Tongue (tissue), 3 donors: ENCODE measurements at places on chromosomes 7 and 10. TPM values are rescaled to one million over a fixed set of nuclear protein-coding genes. Genes with fewer than 3 reads are reported as not detected.

DNA sequence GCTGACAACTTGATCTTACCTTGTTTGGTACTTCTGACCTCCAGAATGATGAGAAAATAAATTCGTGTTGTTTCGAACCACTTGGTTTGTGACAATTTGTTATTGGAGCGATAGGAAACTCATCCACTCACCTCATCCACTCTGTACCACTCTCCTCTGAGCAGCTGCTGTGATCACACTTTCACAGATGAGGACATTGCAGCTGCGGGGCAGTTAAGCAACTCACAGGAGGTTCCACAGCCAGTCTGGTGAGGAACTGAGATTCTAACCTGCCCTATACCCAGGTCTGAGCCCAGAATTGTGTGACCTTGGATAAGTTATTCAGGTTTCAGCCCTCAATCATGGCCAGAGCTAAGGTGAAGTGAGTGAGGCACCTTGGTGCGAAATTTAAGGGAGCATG lies 35.2 kb downstream of the BTBD16 start:
- no peak for DNase-seq

GRCh38 chr7:136919820-136920219 lies 51.4 kb downstream of the CHRM2 start:
- DNase-seq, result no peak

DNA sequence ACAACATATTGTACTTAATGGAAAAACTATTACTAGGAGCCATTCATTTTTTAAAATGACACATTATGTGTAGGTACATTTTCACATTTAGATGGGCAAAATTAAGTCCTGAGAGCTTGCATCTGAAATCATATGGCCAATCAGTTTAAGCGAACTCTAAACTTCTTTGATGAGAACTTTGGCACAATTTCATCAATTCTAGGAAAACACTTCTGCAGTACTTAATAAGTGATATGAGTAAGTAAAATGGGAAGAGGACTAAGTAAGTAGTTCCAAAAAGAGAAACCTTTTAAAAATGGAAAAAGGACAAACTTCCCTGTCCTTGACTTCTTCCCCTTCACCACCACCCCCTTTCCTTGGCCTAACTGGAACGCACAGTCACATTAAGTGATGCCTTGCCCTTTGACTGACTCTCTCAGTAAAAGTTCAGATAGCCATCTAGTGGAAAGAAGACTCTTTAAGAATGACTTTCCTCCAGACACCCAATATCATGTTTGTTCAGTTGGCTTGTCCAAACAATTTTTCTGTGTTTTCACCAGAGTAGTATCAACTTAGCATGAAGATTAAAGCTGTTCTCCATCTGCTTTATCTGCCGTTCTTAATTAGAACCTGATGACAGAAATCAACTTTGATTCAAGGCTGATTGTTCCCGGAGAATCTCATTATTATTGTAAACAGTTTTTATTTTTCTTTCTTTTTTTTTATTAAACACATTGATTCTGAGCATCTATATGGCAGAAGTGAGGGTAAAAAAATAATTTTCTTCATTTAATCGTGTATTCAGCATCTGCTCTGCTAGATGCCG lies 45.1 kb downstream of the CNNM2 start:
- DNase-seq, result no peak

- peak; percentile 99 for DNase-seq
Measured at GRCh38 chr7:100429637-100430492, at the start of gene MEPCE. Gene MEPCE, plus strand, starts transcription at chr7:100429831. Its CDS starts 188 bp downstream, at chr7:100430019.

DNA sequence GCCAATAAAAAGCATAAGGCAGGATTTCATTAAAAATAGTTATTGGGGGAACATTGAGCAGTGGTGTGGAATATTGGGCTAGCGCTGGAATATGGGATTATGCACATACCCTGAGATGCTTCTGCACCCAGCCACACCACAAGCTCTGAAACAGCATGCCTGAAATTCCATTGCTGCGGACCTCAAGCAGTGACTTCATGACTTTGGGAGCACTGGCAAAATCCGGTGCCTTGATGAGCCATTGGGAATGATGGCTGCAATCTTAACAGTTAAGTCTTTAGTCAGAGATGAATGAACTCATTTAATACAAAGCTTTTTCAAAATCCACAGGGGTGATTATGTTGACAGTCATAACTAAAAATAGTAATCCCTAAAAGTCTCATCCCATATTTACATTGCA lies 274.7 kb upstream of the MTPN start:
- no peak for DNase-seq

- no peak for DNase-seq
Measured at GRCh38 chr10:112896273-112896672, 53.8 kb upstream of the TCF7L2 start.

TFEC gene
- 1.5 TPM for total RNA-seq

TSPAN15 gene
- 64.6 TPM for total RNA-seq

DNA sequence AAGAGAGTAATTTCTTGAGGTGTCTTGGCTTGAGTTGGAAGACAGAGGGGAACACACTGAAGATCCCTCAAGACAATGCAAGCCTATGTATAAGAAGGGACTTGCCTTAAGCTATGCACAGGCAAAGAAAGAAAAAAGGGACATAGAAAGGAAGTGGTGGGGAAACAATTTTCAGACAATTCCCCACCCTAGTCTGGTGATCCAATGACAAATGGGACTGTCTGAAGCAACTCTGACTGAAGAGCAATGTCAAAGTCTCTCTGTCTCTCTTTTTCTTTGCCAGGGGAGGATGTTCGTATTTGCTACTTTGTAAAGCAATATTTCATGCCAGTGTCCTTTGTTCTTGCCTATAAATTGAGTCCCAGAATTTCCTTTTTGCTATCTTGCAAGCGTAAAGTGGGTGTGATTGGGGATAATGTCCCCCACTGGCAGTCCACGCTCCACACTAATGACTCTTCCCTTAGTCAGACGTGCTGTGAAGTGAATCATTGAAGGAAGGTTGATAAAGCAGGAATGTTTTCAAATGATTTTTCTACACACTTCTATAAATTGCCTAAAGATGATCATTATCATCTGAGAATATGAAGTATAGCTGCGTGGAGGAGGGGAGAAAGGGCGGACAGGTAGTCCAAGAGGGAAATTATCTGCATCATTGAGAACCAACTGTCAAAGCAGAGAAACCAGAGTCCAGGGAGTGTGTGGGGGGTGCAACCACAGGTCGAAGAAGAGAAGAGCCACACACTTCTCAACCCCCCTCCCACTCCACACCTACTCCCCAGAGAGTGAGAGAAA lies 243.8 kb upstream of the ETV1 start:
- no peak for DNase-seq

DNA sequence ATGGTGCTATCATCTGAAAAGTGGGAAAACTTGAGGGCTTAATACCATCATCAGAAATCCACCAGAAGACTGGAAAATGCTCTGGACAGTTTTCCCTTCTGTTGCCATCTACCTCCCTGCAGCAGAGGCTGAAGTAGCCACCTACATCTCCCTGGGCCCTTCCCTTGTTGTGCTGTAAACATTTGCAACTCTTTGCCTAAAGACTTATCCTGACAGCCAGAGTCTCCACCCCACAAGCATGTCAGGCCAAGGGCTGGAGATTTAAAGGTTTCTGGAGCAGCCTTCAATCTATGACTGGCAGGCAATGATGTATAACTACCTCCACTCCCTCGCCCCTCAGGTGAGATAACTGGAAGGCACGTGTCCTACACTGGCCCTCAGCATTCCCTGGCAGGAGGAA lies 29.7 kb upstream of the INMT start:
- no peak for DNase-seq

- DNase-seq, result no peak
Measured at GRCh38 chr7:30751696-30752273, at the start of gene INMT. Gene INMT, plus strand, starts transcription at chr7:30752135. Its CDS starts 16 bp downstream, at chr7:30752151.

CALHM1 gene
- total RNA-seq, result 0.10 TPM

DNA sequence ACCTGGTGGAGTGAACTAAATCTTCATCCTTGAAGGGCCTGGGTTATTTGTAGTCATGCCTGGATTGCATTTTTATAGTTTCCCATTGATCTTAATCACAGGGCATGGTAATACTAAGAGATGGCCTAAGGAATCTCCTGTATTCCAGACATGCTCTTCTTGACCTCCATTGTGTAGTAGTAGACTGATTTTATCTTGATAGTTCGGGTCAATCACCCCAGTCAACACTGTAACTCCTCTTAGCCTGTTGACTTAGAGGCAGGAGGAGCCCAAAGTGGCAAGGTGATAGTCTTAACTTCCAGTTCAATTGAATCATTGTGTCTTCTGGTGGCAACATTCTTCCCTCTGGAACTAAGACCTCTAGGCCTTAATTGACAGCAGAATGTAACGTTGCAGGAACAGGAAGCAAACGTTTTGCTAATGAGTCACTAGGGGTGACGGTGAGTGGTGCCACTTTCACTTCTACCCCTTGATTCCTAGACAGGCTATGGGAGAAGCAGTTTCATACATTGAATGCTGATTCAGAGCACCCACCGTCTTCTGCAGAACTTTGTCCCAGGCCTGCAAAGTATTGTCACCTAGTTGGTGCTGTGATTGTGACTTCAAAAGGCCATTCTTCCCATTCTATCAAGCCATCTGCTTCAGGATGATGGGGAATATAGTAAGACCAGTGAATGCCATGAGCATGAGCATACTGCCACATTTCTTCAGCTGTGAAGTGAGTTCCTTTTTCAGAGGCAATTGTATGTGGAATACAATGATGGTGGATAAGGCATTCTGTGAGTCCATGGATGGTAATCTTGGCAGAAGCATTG lies 24.0 kb upstream of the PAPSS2 start:
- DNase-seq, result no peak

DNA sequence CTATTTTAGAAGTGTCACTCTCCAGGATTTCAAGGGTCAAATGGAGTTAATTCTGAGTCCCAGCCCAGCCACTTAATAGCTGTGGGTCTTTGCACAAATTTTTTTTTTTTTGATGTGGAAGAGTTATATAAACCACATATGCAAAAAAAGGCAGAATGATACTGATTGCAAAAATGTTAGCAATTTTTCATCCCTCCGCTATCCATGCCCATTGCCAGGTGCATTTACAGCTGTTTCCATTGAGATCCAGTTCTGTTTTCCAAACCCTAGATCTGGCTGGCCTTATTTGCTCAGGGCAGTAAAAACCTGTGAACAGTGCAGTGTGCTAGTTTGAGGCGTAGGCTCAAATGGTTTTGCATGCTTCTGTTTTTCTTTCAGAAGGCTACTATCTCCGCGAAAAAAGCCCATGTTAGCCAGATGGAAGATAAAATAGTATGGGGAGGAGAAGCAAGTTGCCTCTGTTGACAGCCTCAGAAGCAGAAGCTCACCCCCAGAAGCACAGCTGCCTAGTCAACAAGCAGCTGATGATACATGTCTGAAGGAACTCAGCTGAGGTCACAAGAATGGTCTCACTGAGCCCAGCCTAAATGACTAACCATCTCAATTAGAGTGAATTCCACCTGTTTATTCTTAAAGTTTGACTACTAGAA lies 997 bp upstream of the ZNF138 start:
- DNase-seq, result peak; percentile 29

NXPH1 gene
- not detected for total RNA-seq

GRCh38 chr10:60441515-60441914 lies 51.8 kb upstream of the ANK3 start:
- DNase-seq, result no peak

GRCh38 chr10:131885391-131886165 lies 15.2 kb upstream of the PPP2R2D start:
- peak; percentile 74 for DNase-seq

DPP6 gene
- 5.1 TPM for total RNA-seq

- peak; percentile 58 for DNase-seq
Measured at GRCh38 chr7:128841921-128842673, 11.9 kb downstream of the FLNC start.

DNA sequence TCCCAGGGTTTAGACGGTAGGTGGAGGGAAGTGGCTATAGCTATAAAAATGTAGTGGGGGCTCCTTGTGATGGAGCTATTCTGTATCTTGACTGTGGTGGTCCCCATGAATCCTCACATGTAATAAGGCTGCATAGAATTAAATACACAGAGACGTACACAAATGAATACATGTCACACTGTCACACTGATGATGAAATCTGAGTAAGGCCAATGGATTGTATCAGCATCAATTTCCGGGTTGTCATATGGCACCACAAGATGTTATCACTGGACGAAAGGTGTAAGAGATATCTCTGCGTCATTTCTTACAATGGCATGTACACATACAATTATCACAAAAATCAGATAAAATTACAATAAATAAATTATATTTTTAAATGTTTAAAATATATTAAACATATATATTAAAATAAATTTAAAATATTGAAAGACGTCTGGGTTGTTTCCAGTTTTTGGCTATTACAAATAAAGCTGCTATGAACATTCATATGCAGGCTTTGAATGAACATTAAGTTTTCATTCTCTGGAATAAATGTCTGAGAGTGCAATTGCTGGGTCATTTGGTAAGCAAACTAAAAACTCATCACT lies 38.1 kb downstream of the LEP start:
- DNase-seq, result no peak

DNA sequence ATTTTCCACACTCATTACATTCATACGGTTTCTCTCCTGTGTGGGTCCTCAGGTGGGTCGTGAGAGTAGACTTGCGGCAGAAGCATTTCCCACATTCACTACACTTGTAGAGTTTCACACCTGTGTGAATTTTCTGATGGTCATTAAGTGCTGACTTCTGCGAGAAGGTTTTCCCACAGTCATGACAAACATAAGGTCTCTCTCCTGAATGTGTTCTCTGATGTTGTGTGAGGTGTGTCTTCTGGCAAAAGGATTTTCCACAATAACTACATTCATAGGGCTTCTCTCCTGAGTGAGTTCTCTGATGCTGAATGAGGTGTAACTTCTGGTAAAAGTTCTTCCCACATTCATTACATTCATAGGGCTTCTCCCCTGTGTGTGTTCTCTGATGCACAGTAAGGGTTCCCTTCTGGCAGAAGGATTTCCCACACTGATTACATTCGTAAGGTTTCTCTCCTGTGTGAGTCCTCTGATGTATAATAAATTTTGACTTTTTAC lies 15.1 kb downstream of the ZNF12 start:
- no peak for DNase-seq

- DNase-seq, result no peak
Measured at GRCh38 chr7:70637726-70638125, 494.2 kb upstream of the GALNT17 start.

DNA sequence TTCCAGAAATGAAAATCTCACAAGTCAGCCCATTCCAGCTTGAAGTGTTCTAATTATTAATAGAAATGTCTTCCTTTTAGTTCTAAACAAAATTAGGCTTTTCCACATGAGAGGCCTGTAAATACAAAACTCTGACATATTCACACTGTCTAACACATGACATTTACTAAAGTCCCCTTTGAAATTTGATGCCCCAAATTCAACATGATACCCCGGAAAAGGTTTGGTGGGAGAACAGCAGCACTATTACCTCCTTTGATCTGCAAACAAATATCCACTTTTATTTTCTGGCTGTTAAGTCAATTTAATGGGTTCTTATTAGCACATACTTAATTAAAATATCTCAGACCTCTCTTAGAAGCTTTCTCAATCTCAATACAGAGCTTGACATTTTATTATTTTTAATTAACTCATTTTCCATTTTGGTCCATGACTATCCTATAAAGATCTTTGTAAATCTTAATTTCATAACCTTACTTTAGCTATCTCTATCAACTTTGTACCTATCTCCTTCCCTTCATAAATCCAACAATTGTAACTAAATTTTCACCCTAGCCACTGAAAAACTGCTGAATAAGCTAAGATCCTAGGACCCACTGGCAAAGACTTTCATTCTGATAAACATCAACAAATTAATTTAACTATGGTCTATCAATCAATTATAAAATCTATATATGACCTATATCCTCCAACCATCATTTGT lies 63.2 kb downstream of the USP6NL start:
- DNase-seq, result no peak

GRCh38 chr10:78279756-78280155 lies 246.1 kb downstream of the RPS24 start:
- DNase-seq, result no peak
